ENCODE measurements at places on chromosomes 12 and 14.

DNA sequence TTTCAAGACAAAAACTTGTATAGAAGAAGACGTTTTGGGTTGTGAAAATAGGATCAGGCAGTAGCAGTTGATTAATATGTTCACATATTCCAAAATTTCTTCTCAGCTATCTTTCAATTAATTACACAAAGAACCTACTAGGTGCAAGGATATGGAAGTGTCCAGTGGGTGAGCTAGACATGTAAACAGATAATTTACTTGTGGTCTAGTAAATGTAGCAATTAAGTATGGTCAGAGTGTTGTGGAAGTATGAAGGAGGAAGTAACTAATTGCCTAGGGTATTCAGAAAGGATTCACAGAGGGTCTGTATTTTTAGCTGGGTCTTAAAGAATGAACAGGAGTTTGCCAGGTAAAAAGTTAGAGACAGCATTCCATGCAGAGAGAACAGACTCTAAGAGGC is 5.9 kb downstream of the GOLGA5 start:
- no peak for DNase-seq

DNA sequence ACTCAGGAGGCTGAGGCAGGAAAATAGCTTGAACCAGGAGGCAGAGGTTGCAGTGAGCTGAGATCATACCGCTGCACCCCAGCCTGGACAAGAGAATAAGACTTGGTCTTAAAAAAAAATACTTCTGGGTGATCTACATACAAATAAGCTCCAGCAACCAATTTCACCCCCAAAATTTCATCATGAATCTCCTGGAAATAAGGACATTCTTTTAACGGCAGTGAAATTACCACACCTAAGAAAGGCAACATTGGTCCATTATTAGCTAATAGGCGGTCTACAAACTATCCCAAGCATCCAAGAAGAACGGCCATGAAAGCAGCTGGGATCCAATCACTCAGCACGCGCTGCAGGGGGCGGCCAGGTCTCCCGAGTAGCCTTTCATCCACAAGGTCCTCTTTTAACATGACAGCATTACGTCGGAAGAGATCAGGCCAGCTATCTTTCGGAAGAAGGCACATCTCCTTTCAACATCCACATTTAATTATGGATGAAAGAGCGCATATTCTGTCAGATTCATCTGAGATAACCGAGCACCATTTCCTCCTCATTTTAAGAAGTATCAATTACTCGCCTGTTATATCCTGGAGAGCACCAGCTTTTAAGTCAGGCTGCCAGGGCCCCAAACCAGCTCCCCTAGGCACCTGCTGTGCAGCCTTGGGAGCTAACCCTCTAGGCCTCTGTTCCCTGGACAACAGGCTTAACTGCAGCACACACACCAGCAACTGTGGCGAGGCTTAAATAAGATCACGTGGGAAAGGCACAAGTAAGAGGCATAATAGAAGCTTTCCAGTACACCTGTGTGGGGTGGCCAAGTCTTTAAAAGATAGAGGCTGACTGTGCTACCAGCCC is 4.2 kb downstream of the SLC15A4 start:
- DNase-seq = no peak

- DNase-seq = no peak
Measured at GRCh38 chr14:47189911-47190484, 485.4 kb downstream of the MDGA2 start.

- DNase-seq = no peak
Measured at GRCh38 chr12:49916129-49916919, 12.6 kb upstream of the FAIM2 start.

DNA sequence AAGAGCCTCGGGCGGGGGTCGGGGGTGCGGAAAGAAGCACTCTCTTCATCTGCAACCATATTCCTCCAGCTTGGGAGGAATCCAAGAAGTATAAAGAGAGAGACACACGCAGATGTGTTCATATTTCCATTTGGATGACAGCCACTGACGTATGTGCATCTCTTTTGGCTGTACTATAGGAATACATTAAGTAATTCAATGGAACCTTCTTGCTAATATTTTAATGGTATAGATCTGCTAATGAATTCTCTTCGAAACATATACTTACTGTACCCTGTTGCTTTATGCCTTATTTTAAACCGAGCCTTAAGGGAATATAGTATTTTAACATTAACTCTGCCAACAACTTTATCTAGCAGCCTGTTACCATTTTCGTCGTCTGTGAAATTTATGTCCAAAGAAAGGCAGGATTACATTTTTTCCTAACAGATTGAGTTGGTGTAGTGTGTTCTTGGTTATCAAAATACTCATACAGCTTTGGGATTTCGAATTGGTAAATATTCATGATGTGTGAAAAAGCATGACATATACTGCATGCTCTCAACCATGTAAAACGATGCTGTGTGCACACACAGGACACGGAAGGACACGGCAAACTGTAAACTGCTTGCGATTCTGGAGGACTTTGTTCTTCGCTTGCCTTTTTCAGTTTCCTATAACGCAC is 84.5 kb downstream of the CCDC88C start:
- DNase-seq = no peak

GRCh38 chr12:124169577-124170284 is 125.2 kb upstream of the RFLNA start:
- peak; percentile 35 for DNase-seq

GRCh38 chr14:26794731-26795130 is 196.9 kb upstream of the NOVA1 start:
- DNase-seq = no peak
